ENCODE measurements at places on chromosomes 13 and 19. TPM values are rescaled to one million over a fixed set of nuclear protein-coding genes. Genes with fewer than 3 reads are reported as not detected.

DNA sequence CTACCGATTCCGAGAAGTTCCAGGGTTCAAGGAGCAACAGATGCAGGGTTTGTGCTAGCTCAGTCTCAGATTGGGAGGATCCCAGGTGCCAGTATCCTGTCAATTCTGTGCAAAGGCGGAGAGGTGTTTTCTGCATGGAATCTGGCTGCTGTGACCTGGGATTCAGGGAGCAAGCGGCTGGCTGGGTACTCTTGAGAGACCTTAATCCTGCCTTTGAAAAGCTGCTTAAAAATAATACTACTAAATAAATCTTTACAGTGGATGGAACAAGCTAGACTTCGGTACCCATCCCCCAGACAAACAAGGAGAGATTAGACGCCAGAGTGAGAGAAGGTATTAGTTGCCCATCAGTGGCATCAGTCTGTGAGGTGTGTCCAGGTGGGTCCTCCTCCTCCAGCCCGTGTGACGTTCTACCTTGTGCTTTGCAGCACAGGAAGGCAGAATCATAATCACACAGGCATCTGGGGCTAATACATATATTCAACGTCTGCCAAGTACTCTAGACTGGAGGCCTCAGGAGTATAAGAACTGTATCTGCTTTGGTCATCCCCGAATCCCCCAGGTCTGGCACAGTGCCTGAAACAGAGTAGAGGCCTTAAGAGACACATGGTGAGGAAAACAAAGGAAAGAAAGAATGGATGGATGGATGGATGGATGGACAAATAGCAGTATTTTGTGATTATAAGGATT lies 230.6 kb downstream of the ZNF536 start:
- no peak for DNase-seq

Gene CYP4F11
- 17.9 TPM for total RNA-seq

DNA sequence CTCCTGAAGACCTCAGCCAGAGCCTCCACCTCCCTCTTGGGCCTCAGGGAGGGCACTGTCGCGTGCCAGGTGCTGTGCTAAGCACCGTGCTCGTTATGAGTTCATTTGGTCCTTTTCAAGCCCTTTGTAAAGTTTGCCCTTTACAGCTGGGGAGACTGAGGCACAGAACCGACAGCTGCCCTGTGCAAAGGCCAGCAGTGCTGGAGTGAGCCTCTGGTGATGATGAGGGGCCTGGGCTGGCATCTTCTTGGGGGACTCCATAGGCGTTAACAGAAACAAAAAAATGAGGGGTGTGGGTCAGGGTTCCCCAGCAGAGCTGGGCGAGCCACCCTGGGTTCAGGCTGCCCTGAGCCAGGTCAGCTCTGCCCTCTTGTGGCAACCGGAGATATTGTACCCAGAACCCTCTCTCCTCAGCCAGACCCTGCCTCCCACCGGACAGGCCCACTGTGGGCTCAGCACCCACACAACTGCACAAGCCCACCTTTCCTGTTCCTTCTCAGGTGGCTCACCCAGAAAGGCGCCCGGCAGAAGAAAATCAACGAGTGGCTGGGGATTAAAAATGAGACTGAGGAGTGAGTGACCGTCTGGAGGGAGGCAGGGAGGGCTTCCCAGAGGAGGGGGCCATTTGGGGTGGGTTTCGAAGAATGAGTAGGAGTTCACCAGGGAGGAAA lies 5.5 kb upstream of the IFI30 start:
- no peak for DNase-seq

DNA sequence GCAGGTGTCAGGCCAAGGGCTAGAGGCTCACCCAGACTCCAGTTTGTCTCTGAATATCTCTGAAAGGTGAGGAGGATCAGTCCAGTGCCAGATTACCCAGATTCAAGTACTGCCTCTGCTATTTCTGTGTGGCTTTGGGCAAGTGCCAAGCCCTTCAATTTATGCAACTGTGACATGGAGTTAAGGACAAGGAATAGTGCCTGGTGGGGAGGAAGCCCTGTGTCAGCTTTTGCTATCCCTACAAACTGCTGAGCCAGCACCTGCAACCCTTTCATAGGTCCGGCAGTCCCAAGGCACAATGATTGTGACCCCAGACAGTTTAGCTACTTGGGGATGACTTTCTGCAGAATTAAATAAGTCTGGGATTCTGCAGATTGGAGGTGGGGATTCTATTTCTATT lies 123.0 kb downstream of the KL start:
- no peak for DNase-seq

GRCh38 chr19:57558525-57558924 lies 1.1 kb downstream of the ZNF550 start:
- no peak for DNase-seq

Gene ZNF486
- total RNA-seq, result not detected

Gene RNF17
- total RNA-seq, result not detected

DNA sequence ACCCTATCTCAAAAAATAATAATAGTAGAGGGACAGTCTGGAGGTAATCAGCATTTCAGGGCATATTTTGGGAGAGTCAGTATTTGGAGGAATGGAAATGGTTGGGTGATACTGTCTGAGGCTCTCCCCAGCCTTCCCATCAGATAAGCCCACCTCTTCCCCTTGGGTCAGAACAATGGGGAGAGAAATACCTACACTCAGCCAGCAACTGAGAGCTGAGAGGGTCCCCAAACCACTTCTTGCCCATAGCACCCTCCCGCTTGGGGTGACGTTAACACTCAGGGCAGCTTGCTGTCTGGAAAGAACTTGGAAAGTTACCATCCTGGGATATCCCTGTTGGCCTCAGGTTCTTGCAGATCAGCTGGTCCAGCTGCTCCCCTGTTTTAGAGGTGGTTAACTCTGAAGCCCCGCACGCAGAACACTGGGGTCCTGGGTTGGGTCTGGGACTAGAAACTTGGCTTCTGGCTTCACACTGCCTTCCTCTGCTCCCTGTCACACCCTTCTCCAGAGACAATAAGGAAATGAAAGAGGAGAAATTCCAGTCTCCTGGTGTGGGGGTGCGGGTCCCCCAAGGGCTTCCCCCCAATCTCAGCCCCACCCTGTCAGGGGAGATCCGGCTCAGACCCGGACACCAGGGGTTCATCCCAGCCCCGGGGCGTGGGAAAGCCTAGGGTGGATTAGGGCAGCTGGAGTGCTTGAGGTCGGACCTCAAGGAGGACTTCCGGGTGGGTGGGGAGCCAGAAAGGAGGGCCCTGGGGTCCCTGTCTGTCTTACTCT lies 2.5 kb downstream of the FOXA3 start:
- no peak for DNase-seq

DNA sequence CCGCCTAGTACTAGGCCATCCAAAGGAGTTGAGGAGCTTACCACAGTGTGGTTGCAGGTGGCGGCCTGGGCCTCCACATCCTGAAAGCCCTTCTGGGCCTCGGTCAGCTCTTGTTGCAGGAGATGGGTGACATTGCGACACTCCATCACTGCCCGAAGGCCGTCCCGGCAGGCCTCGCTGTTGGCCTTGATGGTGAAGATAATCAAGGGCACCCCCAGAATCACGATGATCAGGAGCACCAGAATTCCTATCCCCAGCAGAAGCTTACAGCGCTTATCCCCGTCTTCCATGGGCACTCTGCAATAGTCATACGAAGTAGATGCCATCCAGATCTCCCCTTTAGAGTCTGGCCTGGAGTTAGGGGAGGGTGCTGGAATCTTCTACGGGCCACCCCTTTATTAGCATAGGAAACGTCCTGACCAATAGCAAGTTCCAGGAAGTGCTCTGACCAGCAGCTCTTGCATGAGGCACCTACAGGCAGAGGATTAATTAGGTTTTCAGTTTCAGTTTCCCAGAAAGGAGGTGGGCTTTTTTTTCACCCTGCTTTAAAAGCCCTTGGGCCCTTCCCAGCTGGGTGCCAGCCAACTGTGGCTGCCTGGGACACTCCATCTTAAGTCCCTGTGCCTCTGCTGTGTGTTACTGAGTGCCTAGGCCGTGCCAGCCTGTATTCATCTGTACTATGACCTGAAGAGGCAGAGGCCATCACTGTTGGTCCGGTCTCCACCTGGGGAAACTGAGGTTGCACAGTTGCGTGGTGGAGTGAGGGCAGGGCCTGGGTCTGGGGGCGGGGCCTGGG lies at the start of gene BST2:
TSS of gene BST2 (minus strand) at position 381 of the 796 bp plus-strand sequence. CDS start at position 326, 55 bp downstream.
- DNase-seq, result no peak

- DNase-seq, result no peak
These were observed 1.2 kb upstream of the SYNE4 start for GRCh38 chr19:36009633-36010379.

Gene KL
- total RNA-seq, result not detected
